ENCODE measurements at places on chromosomes 1 and 21.

GRCh38 chr1:186030453-186030852 is 296.3 kb downstream of the HMCN1 start:
- DNase-seq = no peak

DNA sequence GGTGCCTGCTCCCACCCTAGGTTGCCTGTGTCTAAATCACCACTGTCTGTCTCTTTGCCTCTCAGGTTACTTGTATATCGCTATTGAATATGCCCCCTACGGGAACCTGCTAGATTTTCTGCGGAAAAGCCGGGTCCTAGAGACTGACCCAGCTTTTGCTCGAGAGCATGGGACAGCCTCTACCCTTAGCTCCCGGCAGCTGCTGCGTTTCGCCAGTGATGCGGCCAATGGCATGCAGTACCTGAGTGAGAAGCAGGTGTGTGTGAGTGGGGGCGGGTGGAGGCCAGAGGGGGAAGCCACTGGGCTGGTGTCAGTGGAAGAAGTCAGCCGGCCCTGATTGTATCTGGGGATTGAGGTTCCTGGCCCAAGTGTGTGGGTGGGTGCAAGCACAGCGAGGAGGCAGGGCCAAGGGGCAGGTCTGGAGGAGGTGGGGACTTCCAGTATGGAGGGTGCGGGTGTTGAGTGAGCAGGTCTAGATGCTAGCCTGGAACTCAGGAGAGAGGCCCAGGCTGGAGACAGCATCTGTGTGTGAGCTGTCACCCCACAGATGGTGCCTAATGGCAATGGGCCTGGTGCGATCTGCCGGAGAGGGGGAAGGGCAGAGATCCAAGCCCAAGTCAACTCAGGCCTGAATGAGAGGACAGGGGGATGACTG is 17.2 kb downstream of the TIE1 start:
- DNase-seq = no peak

GRCh38 chr1:71882637-71883036 is 399.7 kb downstream of the NEGR1 start:
- DNase-seq = no peak

- DNase-seq = no peak
These were observed 20.6 kb upstream of the PLEKHA6 start for GRCh38 chr1:204380293-204380831.

- DNase-seq = no peak
These were observed 43.4 kb downstream of the CDCP2 start for GRCh38 chr1:54109129-54110090.

GRCh38 chr21:43369124-43369523 is 57.8 kb downstream of the SIK1 start:
- no peak for DNase-seq

DNA sequence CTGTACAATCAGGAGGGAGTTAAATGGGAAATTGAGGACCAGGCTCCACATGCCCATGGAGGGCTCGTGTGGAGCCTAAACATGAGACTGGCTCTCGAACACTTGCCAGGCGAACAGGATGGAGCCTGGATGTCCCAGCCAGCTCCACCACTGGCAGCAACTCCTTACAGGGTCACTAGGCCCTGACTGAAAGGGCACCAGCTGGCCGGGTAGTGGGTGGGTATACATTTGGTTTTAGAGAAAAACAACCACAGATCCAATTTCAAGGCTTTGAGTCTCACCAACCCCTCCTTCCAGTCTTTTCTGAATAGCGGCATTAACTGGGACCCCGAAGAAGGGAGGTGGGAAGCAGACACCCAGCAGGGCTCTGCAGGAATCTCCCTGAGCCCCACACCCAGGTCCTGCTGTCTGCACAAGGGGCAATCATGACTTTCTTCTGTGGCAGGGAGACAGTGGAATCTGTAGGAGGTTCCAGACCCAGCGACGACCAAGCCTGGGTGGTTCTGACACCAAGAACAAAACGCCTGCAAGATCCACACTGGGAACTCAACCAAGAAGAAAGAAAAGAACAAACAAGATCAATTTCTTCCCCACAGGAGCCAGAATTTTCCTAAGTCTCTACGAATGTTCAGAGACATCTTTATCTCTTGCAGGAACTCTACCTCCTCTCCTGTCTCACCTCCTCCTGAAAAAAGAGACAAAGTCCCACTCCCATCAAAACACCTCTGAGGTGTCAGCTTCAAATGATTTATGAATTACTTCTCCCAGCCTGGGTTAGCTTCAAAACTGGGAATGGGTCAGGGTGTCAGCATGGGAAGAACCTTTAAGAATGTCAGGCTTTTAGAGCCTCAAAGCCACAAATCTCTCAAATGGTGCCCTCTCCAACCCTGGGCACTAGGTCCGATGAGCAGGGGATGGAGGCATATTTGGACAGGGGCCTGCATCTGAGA is 26.5 kb upstream of the SRP9 start:
- DNase-seq = no peak
